ENCODE measurements at places on chromosomes 4 and X.

DNA sequence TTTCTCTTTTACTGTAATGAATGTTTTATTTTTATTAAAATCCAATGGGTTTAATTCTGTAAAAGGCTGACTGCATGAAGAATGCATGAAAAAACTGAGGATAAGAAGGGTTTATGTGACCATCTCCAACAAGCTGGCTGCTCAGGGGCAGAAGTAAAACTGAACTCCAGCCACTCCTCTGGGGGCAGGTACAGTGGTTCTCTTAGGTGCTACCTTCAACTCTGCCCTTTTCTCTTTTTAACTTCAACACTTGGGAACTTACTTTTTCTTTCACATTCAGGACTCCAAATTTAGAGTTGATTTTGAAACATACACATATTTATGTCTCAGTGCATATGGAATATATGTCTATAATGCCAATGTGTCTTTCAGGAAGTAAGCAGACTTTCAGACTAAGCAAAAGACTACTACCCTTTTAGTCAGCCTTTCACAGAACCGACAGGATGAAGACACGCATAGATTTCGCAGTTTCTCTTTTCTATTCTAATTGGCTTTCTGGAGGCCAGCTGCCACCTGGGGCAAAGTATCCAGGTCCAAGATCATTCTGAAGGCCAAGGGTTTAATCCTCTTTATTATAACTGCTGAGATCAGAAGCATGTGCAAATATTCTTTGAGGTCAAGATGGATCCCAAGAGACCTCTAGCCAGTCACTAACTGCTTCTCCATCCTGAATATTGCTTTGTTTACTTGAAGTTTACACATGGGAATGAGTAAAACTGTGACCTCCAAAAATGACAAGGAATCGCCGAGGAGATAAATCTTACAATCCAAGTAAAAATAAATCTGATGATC lies 30.7 kb downstream of the HS3ST1 start:
- no peak for DNase-seq

- no peak for DNase-seq
Measured at GRCh38 chr4:75289914-75290582, 224.2 kb downstream of the RCHY1 start.

DNA sequence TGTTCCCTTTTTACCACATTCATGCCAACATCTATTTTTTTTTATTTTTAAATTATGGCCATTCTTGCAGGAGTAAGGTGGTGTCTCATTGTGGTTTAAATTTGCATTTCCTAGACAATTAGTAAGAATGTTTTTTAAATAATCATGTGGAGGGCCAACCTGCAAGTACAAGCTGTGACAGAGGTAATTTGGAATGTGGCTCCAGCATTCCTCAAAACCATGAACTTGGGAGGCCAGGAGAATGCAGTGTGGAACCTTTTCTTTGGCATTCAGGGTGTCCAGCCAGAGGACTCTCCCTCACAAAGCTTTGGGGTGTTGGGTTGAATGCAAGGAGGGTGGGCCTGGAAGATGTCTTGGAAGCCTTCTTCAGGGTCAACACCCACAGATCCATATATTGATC lies 7.3 kb upstream of the TMEM185A start:
- DNase-seq = no peak

DNA sequence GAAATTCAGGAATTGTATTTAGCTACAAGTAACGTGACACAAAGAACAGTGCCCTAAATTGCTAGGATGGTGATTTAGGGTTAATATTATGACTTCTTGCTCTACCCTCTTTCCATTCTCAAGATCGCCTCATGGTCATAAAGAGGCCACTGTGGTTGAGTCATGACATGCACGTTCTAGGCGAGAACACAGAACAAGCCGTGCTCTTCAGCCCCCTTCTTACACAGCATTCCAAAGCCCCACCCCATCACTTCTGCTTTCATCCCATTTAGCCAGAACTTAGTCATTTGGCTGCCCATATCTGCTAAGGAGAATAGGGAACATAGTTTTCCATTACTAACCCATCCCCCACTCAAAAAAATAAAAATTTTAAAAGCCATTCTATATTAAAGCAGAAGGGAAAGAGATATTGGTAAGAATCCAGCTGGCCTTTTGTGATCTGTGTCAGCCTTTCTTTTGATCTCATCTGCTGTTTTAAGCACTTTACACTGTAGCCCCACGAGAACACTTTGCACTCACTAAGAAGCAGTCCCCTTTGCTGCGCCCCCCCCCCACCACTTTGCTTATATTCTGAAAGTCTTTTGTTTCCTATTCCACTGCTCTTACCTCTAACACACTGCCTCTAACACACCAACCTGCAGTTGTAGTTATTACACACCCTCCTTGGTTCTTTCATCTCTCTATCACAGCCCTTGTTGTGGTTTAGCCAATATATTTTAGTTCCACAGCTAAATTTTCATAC lies 28.4 kb downstream of the NPNT start:
- no peak for DNase-seq

- no peak for DNase-seq
Measured at GRCh38 chr4:181971973-181972372, 271.2 kb upstream of the TENM3 start.

GRCh38 chr4:139044291-139044690 lies 28.7 kb downstream of the NOCT start:
- DNase-seq = no peak

- no peak for DNase-seq
Measured at GRCh38 chr4:150391052-150391451, 190.9 kb upstream of the MAB21L2 start.
